ENCODE measurements at places on chromosomes 4 and X.

DNA sequence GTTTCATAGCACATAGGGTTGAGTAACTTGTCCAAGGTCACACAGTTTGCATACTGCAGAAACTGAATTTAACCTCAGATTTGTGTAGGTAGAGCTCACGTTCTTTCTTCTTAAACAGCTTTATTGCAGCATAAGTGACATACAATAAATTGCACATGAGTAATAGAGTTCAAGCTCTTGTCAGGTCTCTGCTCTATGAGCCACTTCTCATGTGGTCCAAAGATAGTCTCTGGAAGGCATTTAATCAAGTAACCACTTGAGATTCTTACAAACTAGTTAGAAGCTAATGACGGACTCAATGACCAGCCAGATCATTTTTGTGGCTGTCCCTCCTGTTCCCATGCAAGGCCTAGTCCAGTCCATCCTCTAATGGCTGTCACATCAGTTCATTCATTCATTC lies 68.9 kb downstream of the MAOB start:
- no peak for DNase-seq

DNA sequence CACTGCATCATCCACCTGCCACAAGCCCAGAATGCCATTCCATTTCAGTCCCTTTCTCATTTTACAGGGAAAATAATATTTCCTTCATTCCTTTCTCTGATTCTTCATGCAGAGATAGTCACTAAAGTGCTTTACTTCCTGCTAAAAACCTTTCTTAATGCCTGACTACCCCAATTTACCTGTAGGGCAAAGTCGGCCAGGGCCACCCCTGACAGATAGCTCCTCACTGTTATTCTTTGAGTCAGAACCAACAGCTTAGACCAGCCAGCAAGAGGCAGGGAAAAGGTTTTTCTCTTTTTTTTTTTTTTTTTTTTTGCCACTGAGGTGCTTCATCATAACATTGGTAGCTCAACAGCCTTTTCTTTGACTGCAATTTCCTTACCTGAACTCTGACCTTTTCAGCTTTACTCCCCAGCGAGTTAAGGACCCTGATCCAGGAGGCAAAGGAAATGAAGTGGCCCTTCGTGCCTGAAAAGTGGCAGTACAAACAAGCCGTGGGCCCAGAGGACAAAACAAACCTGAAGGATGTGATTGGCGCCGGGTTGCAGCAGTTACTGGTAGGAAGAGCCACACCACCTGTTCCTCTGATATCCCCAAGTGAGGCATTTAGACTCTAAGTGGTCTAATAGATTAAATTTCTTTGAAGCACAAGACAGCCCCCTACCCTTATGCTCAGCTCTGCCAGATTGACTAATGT lies 85.0 kb downstream of the ALPK1 start:
- DNase-seq: no peak

GRCh38 chr4:128301979-128302378 lies 14.4 kb upstream of the PGRMC2 start:
- DNase-seq: no peak

GRCh38 chr4:116501954-116502353 lies 583.4 kb downstream of the TRAM1L1 start:
- DNase-seq: no peak

- no peak for DNase-seq
Measured at GRCh38 chr4:94127707-94128328, 79.8 kb upstream of the SMARCAD1 start.

GRCh38 chr4:101774807-101775206 lies 15.7 kb upstream of the BANK1 start:
- no peak for DNase-seq

GRCh38 chr4:142913461-142914030 lies 67.4 kb upstream of the INPP4B start:
- no peak for DNase-seq

- DNase-seq: no peak
Measured at GRCh38 chr4:56026596-56026995, 77.9 kb downstream of the CEP135 start.

DNA sequence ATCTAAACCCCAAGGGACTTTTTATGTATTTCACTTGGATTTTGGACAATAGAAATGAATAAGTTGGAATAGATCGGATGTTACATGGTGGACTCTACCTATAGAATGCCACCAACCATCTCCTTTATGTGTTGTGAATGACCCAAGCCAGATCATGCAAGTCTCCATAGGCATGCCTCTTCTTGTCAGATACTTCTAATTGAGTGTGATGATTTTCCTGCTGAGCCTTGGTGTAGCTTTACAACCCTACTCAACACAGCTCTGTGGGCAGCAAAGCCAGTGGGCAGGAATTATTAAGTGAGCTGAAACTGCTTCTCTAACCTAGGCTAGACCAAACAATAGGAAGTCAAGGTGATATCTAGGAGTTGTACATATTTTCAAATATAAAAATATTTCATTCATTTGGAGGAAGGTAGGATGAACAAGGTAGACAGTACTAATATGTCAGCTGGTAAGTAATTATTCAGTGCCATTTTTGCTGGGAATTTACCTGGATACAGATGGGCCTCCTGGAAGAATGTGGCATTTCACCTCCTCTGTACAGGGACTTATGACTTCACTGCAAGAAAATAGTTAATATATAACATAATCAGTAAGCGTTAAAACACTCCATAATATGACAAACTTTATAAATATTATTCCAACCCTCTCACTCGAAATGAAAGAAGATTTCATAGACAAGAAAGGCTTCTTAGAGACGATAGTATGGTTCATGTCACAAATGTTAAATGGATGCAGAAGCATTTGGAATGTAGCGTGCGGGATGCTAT lies 298.0 kb upstream of the FAT1 start:
- DNase-seq: no peak

DNA sequence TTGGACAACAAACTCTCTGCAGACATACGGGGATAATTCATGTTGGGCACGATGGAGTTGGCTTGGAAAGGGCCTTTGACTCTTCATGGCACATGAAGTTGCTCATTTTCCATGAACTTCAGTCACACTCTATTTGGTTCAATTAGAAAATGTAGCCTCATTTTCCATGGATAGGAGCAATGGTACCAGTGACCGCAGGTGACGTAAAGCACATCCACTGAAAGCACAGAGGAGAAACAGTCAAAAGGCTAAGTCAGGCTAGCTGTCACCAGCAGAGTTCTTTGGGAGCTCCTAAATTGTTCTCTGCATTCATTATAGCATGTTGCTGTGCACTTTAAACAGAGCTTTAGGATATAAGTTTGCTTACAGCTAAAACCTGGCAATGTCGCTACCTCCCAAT lies 39.9 kb upstream of the MAP3K15 start:
- DNase-seq: no peak

- no peak for DNase-seq
Measured at GRCh38 chrX:86061407-86061806, 14.0 kb upstream of the CHM start.

GRCh38 chr4:146709956-146710355 lies 71.3 kb downstream of the POU4F2 start:
- no peak for DNase-seq

GRCh38 chr4:31791666-31792065 lies 1071.5 kb downstream of the PCDH7 start:
- DNase-seq: no peak

DNA sequence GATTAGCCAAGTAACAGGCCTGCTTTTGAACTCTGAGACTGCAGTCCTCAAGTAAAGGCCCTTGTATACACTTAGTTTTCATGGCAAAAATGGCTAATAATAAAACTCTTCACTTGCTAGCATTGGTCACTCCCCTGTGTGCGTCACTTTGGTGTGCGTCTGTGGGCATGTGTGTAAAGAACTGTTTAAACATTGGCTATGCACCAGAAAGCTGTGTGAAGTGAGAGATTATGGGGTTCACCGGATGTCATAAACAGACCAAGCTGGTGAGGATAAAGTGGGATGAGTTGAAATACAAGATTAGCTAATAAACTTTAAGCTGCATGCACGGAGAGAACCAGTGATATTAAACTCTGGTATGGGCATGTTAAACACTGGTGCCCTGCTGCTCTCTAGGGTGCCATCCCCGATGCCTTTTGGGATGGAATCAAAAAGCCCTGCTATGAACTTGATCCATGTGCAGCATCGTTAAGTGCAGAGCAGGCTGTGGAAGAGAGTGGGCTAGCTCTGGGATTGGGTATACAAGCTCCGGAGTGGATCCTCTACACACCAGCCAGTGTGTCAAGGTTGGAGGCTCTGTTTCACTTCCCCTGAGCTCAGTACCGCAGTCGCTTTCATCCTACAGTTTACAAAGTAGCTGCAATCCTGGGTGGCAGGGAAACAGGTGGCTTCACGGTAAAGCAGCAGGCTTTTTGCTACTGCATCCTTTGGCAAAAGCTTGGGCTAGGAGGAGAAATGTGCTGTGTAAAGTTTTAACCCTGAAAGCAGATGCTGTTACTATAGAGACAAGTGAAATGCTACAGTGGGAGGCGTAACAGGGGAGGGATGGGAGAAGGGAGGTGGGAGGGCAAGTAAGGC lies 108.3 kb upstream of the SLC4A4 start:
- DNase-seq: no peak

DNA sequence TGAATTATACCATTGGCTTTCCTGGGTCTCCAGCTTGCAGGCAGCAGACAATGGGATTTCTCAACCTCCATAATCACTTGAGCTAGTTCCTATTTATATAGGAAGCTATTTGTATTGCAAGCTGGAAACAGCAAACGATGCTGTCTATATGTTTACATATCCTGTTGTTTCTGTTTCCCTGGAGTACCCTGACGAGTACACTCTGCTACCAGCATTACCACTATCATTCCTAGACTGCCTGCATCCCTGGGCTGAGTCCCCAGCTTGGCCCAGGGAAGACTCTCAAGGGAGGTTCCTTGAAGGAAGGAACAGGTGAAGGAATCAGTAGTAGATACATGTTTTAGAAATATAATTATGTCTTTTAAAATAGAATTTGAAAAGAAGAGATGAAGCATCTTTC lies 81.4 kb downstream of the EVC2 start:
- no peak for DNase-seq

Data from forelimb muscle (tissue), 1 donor.